T47D (cell line): ENCODE measurements at places on chromosomes 12 and 14.

GRCh38 chr14:71711619-71712018 lies 220.6 kb upstream of the RGS6 start:
- no peak for DNase-seq

DNA sequence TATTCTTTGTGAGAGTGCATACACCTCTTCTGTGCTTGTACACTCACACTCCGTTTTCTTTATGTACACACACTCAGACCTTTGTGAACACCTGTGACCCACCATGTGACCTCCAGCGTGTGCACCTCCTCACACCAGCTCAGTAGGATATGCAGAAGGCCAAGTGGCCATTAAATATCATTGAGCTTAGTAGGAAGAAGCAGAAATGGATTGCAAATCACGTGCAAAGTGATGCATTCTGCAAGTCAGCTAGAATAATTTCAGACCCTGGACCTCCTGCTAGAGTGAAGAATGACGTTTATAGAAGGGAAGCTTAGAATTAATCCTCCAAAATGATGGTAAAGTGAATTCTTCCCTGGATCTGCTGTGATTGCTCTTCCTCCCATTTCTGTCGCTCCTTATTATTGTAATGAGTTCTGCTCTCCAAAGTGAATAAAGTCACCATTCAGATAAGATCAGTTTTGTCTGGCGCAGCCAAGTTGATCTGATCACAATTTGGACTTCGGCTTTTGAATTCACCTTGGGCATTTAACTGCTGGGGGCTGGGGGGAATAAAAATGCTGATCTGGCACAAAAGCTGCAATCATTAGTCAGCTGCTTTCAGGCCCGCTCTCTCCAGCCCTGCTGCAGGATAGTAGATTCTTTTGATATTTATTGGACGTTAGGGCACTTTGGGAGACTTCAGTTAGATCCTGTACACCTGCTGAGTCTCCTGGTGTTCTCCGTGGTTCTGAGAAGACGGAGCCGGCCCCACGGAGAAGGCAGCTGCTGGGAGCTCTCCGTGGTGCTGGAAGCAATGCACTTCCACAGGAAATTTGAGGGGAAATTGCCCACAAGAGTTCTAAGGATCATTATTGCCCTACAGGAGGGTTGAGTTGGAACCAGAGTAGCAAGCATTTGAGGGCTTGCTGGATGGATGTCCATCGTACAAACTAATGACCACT lies 12.4 kb upstream of the NRXN3 start:
- DNase-seq: peak; percentile 62

DNA sequence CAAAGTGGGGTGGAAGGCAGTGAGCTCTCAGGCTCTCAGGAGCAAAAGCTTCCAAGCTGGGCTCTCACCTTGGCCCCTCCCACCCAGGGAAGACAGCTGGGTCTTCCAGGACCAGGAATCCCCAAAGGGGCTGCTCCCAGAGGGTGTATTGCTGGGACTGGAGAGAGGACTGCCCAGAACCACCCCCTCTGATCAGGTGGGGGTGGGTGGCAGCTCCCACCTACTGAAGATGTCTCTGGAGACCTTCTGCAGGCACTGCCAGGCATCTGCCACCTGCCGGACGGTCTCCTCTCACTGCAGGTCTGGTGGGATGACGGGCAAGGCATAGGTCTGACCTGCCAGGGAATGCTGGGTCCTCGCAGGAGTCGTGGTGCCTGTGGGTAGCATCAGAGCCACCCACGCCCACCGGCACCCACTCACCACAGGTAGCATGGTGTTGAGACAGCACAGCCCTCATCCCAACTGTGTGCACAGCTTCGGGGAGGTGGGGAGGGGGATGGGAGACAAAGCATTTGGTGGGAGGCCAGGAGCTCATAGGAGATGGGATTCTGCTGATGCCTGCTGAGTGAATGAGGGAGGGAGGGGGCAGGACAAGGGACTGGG lies 103.2 kb downstream of the SINHCAF start:
- DNase-seq: no peak

GRCh38 chr12:32947206-32948067 lies 50.9 kb upstream of the PKP2 start:
- peak; percentile 46 for DNase-seq

GRCh38 chr12:119255314-119255713 lies 76.6 kb downstream of the HSPB8 start:
- DNase-seq: no peak

- no peak for DNase-seq
Measured at GRCh38 chr14:103512701-103513611, 9.7 kb downstream of the CKB start.

- DNase-seq: no peak
Measured at GRCh38 chr12:121826318-121827150, 22.7 kb downstream of the SETD1B start.

GRCh38 chr14:65483647-65484046 lies 71.1 kb downstream of the FUT8 start:
- DNase-seq: no peak

GRCh38 chr14:58733451-58734208 lies 95.9 kb downstream of the DACT1 start:
- no peak for DNase-seq

- no peak for DNase-seq
Measured at GRCh38 chr12:94169966-94170689, 21.8 kb downstream of the PLXNC1 start.

GRCh38 chr14:62308316-62308715 lies 546.1 kb downstream of the SNAPC1 start:
- DNase-seq: no peak

- peak; percentile 75 for DNase-seq
Measured at GRCh38 chr12:51820526-51821439, 27.7 kb downstream of the FIGNL2 start.

- DNase-seq: no peak
Measured at GRCh38 chr14:66496188-66496807, 10.1 kb downstream of the CCDC196 start.

GRCh38 chr12:78420991-78421390 lies 443.6 kb upstream of the SYT1 start:
- DNase-seq: no peak

DNA sequence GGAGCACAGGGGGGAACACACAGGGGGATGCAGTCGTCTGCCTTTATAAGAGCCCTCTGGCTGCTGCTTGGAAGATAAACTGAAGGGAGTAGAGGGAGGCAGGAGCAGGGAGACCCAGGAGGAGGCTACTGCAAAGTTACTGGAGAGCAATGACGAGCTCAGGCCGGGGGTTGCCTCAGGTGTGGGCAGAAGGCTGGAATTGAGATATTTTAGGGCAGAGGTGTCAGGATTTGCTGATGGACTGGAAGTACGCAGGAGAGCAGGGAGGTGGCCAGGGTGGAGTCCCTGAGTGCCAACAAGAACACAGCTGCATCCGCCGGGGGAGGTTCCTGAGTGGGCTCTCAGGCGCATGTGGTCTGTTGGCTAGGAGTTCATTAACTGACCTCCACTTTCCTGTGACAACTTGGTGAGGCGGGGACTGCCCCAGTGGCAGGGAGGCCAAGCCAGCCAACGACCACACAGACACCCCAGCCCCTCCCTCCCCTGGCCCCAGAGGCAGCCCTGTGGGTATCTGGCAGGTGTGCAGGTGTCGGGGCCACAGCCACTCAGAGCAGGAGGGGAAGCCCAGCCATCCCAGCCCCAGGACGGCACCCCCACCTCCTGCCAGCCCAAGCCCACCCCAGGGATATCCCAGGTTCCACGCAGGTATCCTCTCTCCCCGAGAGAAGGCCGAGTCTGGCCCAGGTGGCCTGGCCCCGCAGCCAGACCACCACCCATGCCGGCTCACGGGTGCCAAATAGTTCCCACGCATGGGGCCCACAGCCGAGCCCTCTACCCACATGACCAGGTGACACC lies 85.4 kb downstream of the NCOR2 start:
- DNase-seq: no peak

DNA sequence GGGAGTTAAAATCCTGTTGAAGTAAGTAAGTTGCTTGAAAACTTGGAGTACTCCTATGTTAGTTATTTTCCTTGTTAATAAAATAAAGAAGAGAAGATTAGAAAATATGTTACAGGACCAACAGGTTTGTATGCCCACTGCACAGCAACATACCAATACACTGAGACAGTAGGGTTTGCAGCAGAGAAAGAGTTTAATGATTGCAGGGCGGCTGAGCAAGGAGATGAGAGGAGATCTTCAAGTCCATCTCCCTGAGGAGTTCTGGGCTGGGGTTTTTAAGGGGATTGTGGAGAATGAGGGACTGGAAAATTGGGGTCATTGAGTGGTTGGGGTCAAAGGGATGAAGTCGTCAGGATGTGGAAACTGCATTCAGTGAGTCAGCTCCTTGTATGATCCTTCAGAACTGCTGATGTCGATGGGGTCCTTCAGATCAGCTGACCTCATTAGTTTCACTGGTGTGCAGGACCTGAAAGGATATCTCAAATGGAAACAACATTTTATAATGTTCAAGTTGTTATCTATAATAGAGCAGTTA lies 4.3 kb upstream of the HSD17B6 start:
- DNase-seq: no peak

GRCh38 chr12:109085590-109085989 lies 7.7 kb downstream of the ALKBH2 start:
- DNase-seq: no peak

- no peak for DNase-seq
Measured at GRCh38 chr14:101959277-101959676, 5.1 kb upstream of the DYNC1H1 start.

- DNase-seq: peak; percentile 96
Measured at GRCh38 chr14:36771028-36771640, 109.5 kb downstream of the PAX9 start.

- DNase-seq: no peak
Measured at GRCh38 chr14:32513571-32514009, 184.5 kb downstream of the AKAP6 start.

DNA sequence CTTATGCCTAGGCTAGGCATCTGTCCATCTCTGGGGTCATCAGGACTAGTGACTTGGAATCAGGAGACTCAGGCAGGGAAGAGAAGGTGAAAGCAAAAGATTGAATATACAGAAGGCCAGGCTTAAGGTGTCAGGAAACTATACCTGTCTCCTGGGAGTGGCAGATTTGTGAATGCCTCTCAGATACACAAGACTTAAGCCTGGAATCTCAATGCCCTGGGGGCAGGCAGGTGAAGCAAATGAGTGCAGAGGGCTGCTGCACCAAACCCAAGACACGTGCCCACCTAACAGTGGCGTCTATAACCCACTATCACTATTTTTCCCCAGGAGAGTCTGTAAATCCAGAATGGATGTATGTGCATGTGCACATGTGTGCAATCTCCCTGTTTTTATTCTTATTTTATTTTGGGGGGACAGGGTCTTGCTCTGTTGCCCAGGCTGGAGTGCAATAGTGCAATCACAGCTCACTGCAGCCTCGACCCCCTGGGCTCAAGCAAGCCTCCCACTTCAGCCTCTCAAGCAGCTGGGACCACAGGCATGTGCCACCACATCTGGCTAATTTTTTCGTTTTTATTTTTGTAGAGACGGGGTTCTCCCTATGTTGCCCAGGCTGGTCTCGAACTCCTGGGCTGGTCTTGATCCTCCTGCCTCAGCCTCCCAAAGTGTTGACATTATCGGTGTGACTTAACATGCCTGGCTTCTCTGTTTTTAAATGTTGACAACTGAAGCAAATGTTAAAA lies 31.9 kb upstream of the FOS start:
- no peak for DNase-seq

DNA sequence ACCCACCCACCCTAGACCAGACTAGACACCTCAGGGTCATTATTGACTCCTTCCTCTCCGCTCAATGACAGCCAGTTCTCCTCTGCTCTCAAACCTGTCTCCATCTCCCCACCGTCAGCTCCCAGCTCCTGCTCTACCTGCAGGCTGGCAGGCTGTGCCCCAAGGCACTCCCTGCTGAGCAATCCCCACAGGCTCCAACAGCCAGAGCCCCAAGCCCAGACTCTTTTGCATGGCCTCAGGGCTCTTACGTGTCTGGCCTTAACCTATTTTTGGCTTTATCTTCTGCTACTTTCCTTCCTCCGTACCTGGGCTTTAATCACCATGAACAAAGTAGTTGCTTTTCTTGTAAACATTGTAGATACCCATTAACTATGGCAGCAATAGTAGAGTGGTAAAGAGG lies 162.9 kb upstream of the PRMT8 start:
- DNase-seq: no peak

DNA sequence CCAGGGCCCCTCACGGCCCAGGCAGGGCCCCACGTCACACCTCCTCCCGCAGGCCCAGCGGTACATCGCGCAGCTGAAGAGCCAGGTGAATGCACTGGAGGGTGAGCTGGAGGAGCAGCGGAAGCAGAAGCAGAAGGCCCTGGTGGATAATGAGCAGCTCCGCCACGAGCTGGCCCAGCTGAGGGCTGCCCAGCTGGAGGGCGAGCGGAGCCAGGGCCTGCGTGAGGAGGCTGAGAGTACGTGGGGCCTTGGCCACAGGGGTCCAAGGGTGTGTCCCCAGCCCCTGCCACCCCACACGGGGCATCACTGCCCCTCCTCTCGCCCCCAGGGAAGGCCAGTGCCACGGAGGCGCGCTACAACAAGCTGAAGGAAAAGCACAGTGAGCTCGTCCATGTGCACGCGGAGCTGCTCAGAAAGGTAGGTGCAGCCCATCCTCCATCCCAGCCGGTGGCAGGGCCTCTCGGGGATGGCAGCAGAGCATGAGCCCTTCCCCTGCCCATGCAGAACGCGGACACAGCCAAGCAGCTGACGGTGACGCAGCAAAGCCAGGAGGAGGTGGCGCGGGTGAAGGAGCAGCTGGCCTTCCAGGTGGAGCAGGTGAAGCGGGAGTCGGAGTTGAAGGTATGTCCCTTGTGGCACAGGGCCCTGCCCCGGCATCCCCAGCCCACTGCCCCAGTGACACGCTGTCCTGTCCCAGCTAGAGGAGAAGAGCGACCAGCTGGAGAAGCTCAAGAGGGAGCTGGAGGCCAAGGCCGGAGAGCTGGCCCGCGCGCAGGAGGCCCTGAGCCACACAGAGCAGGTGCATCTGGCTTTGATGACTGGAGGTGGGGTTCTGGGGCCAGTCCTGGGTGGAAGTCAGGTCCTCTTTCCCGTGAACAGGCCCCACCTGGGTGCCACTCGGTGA lies 20.9 kb downstream of the HIP1R start:
- DNase-seq: no peak

GRCh38 chr14:55019968-55020554 lies 6.8 kb downstream of the WDHD1 start:
- DNase-seq: no peak

DNA sequence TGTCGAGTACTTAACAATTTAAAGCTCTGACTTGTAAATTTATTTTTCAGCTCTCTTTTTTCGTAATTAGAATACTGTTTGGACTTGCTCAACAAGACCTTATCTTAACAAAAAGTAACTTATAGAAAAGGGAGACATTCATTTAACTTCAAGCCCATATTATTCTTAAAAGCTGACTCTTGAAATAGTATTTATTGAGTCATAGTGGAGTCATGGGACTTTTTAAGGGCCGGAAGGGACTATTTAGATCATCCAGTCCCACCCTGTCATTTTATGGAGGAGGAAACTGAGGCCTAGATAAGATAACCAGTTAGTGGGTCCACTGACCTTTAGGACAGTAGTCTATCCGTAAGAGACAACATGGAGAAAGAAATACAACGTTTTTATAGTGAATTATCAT lies 1.5 kb downstream of the RAP1B start:
- no peak for DNase-seq

- DNase-seq: no peak
Measured at GRCh38 chr12:66375560-66375959, 73.3 kb downstream of the HELB start.
